ENCODE measurements at places on chromosomes 12 and 14.

- DNase-seq = no peak
Measured at GRCh38 chr14:29278301-29279263, 512.0 kb downstream of the FOXG1 start.

- no peak for DNase-seq
Measured at GRCh38 chr14:99684410-99684934, 374 bp downstream of the CYP46A1 start.

DNA sequence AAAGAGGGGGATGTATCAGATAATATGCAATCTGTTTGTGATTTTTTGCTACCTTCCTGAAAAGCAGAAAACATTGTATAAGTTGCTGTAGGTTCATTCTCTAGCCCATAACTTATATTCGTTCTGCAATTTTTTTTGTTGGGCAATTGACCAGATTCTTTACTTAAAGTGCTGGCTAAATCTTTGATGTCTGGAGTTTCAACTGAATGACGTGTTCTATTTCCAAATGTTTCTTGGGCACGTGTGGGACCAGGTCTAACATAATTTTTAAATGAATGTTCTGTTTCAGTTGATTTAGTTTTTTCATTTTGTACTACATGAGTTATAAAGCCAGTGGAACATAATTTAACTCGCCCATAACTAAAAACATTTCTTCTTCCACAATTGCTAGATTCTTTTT, 3.8 kb downstream of the MLH3 start:
- no peak for DNase-seq

- DNase-seq = no peak
Measured at GRCh38 chr14:21612324-21612723, 22.4 kb downstream of the OR10G2 start.

- DNase-seq = no peak
Measured at GRCh38 chr12:127176804-127177203, 1090.2 kb upstream of the TMEM132C start.

DNA sequence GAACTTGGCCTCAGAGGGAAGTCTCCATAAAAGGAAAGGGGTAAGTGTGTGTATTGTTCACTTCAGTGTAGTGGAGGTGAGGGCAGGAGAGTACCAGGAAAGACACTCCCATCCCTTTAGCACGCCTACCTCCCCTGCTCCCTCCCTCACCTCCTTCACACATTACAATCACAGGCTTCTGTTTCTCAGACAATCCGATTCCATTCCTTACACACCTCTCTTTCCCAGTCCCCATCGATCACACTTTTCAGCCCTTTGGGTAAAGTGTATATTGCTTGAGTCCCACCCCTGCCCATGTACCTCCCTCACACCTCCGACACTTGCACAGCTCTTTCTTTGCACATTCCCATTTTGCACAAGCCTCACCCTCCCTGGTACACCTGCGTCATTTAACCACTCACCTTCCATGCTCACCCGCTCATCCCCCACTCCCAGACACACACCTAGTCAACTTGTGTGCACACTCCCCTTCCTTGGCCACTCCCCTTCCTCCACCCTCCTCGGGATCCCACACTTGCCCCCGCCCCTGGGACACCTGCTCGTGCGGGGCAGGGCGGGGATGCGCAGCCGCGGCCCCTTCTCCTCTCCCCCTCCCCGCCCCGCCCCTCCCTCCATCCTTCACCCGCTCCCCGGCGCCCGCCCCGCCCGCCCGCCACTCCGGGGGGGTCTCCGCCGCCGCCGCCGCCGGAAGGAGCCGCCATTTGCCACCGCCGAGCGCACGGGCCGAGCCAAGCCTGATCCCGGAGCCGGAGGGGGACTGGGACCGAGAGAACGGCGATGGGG, at the start of gene MARCHF9:
Gene MARCHF9, plus strand, starts transcription at position 693 of the 783 bp plus-strand sequence. CDS start 426 bp downstream, outside the sequence.
- DNase-seq = no peak

DNA sequence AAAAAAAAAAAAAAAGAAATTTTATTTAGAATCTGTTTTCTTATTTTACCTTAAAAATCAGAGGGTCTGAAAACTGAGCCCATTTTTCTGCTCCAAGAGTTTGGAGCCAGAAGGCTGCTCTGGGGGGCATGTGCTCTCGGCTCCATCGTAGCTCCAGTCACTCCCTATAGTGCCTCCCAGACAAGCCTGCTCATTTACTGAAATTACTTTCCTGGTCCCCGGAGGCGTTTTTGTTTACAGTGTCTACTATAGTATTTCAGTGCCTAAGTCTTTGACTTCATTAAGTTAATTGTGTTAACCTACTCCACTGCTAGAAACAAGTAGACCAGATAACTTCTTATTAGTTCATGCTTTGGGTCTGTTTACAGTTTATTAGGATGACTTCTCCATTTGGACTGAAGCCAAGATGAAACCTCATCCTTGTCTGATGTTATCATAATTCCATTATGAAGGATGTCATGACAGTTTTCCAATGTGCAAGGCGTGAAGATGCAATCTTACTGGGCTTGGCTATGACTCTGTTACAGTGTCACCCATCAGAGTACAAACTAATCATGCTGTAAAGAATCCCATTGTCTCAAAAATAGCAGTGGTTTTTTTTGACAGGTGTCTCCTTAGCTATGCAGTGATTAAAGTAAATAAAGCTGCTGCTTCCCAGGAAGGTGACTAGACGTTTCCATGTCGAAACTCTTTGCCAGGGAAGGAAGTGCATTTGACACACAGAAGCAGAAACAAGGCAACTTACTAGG, 182.3 kb downstream of the TMEM132C start:
- no peak for DNase-seq

DNA sequence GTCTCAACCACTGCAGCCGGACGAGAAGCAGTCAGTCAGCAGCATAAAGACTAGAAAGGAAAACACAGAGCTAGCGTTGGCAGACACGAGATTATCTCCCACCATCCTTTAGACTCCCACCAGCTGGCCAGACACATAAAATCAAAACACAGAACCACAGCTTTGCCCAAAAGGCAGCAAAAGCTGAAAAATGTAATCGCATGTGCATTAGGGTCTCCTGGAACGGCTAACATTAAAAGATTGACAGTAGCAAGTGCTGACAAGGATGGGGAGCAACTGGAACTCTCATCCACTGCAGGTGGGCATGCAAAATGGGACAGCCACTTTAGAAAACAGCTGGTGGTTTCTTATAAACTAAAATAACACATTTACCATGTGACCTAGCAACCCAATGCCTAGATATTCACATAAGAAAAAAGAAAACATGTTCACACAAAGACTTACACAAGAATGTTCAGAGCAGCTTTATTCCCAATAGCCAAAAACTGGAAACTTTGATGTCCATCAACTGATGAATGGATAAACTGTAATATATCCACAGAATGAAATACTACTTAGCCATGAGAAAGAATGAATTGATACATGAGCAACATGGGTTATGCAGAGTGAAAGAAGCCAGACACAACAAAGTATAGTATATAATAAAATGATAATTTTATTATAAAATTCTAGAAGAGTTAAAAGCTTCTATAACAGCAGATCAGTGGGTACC, 37.7 kb downstream of the NCOR2 start:
- no peak for DNase-seq

GRCh38 chr14:104774453-104775072, 21.0 kb downstream of the AKT1 start:
- DNase-seq = no peak

- DNase-seq = no peak
Measured at GRCh38 chr12:58557171-58557570, 363.1 kb downstream of the LRIG3 start.

DNA sequence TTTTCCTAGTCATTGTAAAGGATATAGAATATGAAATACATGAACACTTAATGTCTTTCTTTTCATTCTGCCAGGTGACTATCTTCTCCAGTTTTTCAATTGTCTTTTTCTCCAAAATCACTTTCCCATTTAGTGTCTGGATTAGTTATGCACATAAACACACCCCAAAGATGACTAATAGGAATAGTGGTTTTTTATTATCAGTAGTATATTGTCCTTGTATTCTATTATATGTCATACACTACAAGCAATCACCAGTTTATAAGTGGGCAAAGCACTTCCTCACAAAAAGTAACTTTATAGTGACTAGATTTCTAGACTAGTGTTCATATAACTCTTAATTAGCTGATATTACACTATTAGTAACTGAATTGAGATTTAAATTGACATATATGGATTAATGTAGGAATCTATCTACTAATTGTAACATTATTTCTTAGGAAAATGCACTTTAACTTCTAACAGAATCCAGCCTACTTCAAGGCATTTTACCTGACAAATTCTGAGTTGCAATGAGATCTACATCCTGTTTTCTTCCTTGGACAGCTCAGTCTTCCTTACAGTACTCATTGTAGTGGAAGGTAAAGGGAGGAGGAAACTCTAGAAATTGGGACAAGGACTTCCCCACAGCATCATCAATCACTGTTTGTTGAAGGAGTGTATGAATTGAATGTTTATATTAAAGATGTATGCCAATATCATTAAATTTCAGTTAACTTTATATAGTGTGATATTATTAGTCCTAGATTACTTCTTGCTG, 186.1 kb upstream of the GARIN2 start:
- DNase-seq = no peak

DNA sequence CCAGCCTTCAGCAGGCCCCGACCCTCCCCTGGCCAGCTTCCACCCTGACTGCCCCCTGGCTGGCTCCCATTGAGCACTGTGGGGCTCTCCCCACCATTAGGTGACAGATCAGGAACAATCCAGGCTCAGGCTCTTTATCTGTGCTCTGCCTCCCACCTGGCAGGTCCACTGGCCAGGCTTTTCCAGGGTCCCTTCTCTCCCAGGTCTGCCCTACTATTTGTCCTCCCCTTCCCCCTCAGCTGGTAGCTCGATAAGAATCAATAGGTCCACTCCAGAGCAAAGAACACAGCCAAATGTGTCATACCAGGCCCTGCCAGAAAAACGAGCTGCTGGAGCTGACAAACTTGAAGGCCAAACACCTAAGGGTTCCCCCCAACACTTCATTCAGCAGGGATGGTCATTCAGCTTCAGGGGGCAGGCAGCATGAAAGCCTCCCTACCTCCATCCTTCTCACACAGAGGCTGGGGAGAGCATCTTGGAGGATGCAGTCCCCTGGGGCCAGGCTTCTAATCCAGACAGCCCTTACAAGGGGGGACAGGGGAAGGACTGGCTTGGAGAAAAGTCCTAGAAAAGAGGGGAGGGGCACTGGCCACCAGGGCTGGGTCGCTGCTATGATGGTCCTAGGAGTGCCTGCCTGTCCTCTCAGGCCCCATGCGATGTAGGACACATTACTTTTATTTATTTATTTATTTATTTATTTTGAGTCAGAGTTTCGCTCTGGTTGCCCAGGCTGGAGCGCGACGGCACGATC, 1.9 kb upstream of the KRT18 start:
- DNase-seq = no peak

DNA sequence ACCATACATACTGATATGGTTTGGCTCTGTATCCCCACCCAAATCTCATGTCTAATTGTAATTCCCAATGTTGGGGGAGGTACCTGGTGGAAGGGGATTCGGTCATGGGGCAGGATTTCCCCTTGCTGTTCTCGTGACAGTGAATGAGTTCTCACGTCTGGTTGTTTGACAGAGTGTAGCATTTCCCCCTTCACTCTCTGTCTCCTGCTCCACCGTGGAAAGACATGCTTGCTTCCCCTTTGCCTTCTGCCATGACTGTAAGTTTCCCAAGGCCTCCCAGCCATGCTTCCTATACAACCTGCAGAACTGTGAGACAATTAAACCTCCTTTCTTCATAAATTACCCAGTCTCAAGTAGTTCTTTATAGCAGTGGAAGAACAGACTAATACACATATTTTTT, 28.8 kb upstream of the DTX1 start:
- DNase-seq = no peak

DNA sequence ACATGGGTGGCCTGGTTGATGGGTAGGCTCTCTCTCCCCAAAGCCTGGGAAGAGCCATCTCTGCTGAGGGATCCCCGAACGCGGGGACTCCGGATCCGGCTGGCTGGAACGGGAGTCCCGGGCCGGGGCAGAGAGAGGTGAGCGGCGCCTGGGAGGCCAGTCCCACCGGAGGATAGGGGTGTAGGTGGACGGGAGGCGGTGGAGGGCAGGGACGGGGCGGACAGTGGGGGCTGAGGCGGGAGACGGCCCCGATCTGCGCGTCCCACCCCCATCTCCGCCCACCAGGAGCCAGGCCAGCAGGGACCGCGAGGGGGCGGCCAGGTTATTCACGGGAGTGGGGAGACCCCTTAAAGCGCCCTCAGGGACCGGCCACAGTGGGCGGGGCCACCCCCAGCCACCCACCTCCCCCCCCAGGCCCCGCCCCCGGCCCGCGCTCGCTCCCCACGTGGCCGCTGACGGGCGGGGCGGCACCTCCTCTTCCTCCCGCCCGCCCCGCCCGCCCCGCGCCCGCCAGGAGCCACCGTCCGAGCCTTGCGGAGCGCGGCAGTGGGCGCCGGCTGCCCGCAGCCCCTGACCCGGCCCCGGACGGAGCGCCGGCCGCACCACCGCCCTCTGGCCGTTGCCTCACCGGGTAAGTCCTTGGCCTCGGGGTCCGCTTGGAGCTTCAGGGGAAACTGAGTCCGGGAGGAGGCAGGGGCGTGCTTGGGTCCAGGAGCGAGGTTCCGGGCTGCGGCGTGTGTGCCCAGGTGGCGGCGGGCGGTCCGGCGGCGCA, at the start of gene INF2:
Gene INF2, plus strand, starts transcription at position 510 of the 772 bp plus-strand sequence. CDS start 11,748 bp downstream, outside the sequence.
- DNase-seq = no peak

DNA sequence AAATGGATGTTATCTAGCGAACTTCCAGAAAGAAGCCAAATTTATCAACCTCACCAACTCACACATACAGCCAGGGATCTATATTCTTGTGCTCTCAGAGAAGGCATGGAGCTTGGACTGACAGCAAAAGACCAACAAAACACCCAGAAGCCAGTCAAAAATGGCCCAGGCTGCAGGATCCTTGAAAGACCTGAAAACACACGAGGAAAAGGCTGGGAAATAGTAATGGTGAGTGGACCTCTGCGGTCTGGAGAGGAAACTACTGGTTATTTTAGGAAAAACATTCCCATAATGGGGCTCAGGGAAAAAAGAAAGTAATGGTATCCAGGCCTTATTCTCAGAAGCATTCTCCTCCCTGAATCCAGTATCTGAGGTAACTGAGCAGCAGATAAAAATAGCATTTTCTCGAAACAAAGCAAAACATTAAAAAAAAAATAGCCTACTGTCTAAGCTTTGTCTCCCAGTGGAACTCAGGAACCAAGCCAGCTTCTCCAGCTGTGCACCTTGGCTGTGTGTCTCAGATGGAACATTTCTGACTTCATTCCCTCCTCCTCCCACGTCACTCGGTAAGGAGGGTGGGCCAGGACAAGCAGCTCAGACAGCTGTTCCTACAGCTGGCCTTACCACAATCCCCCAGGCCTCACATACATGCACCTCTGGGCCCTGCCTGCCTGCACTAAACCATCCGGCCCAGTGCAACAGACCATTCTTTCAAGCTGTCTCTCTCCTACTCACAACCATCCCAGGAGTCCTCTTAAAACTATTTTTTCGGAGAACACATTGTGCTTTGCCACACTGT, 249.9 kb downstream of the DAD1 start:
- peak; percentile 54 for DNase-seq

DNA sequence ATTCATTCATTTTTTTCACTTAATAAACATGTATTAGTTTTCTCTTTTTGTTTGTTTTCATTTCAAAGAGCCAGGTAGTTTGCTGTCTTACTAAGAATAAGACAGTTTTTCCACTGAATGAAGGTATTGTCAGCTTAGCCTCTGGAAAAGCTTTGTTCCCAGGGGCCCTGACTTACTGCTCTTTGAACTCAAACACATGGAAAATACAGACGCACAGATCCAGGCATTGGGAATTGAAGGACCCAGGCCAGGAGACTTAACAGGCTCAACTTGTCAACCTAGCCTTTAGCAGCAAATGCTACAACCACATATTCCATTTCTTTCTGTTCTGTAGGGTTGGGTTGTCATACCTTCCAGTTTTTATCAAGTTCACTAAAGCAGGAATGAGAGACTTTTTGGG, 38.5 kb upstream of the SLCO1C1 start:
- DNase-seq = no peak

- DNase-seq = no peak
Measured at GRCh38 chr14:34912182-34912581, 37.0 kb upstream of the BAZ1A start.

GRCh38 chr12:54956322-54956721, 28.2 kb downstream of the TESPA1 start:
- no peak for DNase-seq
